ENCODE measurements at places on chromosomes 4 and X.

DNA sequence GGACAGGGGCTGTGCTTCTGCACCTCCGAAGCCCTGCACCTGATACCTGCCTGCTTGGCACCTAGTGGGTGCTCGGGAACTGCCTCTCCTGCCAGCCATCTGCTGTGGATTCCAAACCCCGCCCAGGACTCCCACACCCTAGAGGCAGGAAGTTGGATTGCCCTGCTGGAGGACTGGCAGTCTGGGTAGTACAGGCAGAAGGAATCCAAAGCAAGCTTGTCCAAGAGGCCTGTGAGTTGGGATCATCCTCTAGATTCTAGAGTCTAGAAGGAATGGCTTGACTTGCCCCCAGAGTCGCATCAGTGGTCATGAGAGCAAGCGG, 64.6 kb upstream of the MTM1 start:
- no peak for DNase-seq

- DNase-seq: no peak
Measured at GRCh38 chr4:136909626-136910025, 622.7 kb downstream of the PCDH18 start.

- DNase-seq: no peak
Measured at GRCh38 chrX:68808686-68809357, 20.0 kb upstream of the EFNB1 start.

GRCh38 chr4:87620491-87620890, 12.2 kb downstream of the DSPP start:
- DNase-seq: no peak

Measured in inflammatory macrophage (primary cell).